ENCODE measurements at places on chromosomes 7 and 10.

- no peak for DNase-seq
Measured at GRCh38 chr10:72291019-72291532, 17.4 kb downstream of the DDIT4 start.

DNA sequence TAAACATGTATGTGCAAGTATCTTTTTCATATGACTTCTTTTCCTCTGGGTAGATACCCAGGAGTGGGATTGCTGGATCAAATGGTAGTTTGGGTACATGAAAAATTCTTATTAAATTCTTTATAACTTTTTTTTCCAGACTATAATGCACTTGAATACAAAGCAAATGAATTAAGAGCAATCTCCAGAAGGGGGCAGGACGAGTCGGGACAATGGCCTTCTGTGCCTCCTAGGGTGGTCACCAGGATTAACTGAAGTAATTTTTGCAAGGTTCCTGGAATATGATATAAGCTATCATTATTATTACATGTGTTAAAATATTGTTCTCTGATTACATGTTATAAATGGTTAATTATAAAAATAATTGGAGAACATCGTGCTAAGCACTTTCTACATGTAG lies 127.2 kb downstream of the PPP1R17 start:
- DNase-seq: no peak

DNA sequence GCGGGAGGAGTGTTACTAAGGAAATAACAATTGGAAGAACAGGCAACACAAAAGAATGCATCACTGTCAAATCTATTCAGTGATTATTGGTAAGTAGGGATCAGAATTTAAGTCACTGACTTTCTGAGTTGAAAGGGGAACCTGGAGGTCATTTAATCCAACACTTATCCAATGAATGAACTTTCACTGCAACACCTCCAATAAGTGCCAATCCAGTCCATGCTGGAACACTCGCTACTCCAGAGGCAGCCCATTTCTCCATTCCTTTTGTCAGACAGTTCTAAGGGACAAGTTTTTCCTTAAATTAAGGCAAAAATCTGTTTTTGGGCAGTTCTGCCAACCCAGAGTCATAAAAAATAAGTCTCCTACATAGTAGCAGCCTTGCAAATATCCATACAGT lies 29.5 kb downstream of the FRA10AC1 start:
- DNase-seq: no peak

- no peak for DNase-seq
Measured at GRCh38 chr10:86648704-86649427, 5.5 kb upstream of the OPN4 start.

Data from activated naive CD8-positive, alpha-beta T cell treated with anti-CD3 and anti-CD28 coated beads, Interleukin-2, amount 50 U/mL, for 16 hours (primary cell).